H7 (cell line): ENCODE measurements at places on chromosomes 4 and X.

- DNase-seq, result no peak
These were observed 6.0 kb downstream of the RPA4 start for GRCh38 chrX:96889726-96890125.

DNA sequence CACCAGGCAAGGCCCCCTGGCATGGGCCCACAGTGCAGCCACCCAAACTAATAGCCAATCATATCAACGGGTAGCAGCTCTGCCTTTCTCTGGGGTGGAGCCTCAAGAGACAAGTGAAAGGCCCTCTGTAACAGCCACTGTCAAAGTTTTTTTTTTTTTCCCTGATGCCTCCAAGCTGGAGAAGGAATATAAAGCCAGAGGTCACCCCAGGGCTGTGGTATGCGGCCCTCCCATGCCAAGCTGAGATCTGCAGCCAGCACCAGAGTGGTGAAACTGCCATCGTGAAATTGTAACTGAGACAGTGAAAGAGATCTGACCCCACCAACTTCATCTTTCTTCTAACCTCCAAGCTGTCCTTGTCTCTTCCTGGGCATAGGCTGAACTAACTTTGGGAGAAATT lies 407.0 kb downstream of the KLHL4 start:
- DNase-seq, result no peak

DNA sequence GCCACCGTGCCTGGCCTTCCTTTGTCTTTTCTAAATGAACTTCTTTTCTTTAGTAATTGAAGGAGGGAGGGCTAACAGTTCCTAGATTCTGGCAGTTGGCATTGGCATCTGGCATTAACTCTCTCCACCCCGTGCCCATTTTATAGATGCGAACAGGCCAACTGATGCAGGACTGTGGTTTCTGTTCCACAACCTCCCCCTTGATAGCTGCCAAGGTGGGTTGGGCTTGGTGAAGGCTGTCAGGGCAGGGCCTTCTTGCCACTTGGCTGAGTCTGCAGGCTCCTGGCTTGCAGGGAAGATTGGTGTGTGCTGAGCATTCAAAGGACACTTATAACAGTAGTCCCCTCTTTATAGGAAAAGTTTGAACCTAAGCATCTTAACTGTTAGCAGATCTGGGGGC lies 4.3 kb downstream of the SOWAHD start:
- no peak for DNase-seq

- no peak for DNase-seq
These were observed 59.2 kb upstream of the GUCY1A1 start for GRCh38 chr4:155607481-155607880.

- no peak for DNase-seq
These were observed 22.8 kb downstream of the HMGB2 start for GRCh38 chr4:173311368-173311767.

GRCh38 chrX:53294024-53294648 lies 12.8 kb upstream of the IQSEC2 start:
- peak; percentile 55 for DNase-seq

DNA sequence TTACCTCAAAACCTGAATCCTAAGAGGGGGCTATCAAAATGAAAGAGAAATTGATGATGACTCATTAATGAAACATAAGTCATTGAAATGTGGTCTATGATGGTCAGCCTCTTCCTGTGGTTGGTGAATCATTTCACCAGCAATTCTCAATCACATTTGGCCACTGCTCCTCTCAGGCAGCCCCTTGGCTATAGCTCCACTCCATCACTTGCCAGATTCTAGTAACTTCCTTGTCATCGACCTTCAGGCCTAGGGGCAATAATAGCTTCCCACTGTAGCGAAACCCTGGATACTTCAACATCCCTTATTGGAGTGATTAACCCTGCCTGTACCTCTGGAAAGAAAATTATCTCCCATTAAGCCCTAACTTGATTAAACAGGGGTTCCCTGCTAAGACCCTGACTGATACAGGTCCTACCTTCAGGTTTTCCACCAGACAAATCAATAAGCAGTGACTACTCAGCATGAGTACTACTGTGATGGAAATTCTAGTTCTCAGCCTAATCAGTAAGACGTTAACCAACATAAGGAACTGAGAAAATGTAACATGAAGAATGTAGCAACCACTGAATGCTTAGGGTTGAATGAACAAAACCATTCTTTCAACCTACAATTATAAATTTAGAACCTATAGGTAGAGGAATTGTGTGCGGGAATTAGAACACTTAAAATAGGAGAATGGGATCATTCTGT lies 30.4 kb downstream of the ADH7 start:
- no peak for DNase-seq

DNA sequence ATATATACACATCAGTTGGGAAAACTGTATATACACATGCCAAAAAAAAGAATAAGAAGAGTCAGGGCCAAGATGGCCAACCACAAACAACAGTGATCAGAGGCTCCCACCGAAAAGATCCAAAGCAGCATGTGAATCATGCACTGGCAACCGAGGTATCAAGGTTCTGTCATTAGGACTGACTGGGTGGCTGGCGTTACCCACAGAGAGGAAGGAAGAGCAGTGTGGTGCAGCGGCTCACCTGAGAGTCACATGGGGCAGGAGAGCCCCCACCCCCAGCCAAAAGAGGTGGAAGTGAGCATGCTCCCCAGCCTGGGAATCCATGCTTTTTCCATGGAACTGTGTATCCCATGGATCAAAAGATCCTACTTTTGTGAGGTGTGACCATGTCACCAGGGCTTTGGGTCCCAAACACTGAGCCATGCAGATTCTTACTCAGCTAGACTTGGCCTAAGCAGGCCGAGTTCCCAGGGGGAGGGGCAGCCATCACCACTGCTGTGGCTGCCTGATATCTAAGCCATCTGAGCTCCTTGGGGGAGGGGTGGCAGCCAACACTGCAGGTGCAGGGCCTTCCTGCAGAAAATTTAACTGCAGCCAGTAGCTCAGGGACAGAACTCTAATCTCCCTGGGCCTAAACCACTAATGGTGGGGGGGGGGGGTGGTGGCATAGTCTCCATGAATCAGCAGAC lies 52.8 kb downstream of the P2RY10 start:
- DNase-seq, result no peak

DNA sequence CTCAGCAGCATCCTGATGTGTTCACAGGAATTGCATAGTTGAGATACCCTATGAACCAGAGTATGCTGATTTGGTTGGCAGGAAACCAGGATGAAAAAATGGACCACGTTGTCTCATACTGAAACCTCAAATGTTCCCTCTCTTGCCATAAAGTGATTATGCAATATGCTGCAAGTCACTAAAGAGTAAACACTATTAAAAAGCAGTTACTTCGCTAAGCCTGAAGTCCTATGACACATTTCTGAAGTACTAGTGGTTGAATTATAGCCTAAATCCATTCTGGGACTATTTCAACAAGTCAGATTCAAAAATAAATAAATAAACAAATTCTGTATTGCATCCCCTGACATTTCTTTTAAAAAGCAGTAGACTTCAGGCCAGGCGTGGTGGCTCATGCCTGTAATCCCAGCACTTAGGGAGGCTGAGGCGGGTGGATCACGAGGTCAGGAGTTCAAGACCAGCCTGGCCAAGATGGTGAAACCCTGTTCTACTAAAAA lies 106.0 kb upstream of the NAP1L5 start:
- DNase-seq, result no peak

DNA sequence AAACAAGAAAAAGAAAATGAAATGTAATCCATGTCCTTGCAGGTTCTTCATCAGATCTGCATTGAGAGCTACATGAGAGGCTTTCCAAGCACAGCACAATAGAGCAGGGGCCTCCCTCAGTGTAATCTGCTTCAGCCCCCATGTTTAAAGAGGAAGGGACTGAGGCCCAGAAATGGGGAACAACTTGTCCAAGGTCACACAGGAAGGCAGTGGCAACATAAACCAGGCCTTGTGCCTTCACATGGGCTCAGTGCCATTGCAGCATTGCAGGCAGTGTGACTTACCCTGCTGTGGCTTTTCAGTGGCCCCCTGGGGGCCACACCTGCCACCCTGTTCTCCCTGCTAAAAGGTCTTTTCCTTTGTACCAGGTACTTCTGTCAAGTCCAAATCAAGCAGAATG lies 20.9 kb upstream of the CD99L2 start:
- no peak for DNase-seq

GRCh38 chr4:56787380-56787779 lies 34.1 kb downstream of the SPINK2 start:
- DNase-seq, result peak; percentile 47

DNA sequence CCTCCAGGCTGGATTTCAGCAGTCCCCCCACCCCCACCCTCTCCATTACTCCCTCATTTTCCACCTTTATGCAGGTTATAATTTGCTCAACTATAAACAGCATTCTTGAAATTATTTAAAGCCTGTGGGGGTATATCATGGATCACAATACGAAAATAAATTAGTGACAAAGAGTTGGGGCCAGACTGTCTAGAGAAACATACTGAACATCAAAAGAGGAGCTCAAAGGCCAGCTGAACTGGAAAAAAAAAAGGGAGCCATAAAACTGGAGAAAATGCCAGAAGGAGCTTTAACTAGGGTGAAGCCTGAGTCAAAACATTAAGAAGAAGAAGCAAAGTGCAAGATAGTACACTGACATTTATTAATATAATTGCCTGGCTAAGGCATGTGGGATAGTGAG lies 137.8 kb downstream of the ANTXR2 start:
- no peak for DNase-seq

DNA sequence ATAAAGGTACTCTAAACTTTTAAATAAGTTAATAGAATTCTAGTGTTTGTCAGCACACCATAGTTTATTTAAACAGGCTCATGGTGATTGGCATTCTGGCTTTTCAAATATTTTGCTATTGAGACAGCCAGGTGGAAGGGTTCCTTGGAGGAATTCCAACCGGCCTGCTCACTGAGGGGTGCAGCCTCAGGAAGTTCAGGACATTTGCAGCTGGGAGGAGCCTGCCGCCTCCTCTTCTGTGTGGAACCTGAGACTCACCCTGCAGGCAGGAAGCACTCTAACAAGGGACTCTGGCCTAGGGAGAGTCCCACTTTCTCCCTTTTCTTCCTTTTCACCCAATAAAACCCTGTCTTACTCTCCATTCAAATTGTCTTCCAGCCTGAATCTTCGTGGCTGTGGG lies 1328.0 kb downstream of the FSTL5 start:
- DNase-seq, result peak; percentile 33

GRCh38 chr4:78057600-78058550 lies 752 bp downstream of the FRAS1 start:
- peak; percentile 38 for DNase-seq

GRCh38 chr4:8229331-8229975 lies 30.4 kb downstream of the SH3TC1 start:
- no peak for DNase-seq

DNA sequence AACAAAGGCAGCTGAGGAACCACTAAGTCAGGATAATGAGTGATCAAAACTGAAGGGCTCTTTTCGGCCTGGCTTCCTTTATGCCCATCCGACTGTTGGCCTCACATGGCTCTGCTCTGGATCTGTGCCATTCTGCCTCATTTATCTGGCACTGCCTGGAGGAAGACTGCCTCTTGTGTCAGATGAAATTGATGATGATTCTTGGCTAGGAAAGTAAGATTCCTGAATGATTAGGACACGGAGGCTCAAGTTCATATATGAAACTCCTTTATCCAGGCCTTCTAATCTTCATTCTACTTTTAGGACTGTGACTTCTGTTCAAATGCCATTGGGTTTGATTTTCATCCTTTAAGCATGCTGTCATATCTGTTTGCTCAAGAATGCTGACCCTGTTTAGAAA lies 475.4 kb upstream of the RPS6KA3 start:
- DNase-seq, result no peak

GRCh38 chr4:117376692-117377091 lies 291.3 kb upstream of the TRAM1L1 start:
- no peak for DNase-seq

GRCh38 chrX:151985955-151986354 lies 11.5 kb upstream of the GABRE start:
- DNase-seq, result no peak

DNA sequence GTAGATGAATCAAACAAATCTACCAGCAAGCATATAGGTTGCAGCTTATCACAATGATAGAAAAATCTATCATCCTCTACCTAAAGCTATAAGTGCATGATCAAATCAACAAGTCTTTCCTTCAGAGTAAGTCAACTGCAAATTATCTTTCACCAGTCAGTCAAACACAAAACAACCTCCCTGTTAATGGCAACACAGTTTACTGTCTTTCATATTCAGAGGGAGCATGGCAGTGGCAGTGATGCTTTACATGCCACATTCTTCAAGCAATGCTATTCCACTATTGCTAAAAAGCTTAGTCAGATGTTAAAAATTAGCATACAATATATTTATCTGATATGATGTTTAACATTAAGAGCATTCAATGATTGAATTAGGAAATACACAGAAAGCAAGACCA lies 245.1 kb upstream of the KLHL4 start:
- DNase-seq, result no peak
